Caudate nucleus (tissue), 63 donors: ENCODE measurements at places on chromosomes 1 and 21.

GRCh38 chr1:60664086-60664625 lies 418.2 kb upstream of the NFIA start:
- no peak for DNase-seq

DNA sequence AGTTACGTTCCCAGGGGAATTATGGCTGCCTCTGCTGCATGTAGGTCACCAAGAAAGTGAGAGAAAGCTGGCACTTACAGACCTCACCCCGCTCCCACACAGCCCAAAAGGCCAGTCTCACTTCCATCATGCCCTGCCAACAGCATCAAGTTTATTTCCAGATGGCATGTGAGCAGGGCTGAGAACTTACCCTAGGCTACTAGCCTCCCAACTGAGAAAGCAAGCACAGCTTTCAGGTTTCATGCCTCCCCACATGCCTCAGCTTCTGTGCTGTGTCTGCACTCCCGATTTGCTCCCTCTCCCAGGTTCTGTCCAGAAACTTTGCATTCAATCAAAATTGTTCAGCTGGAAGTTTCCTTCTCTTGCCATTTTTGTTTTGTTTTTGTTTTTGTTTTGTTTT lies 59.1 kb upstream of the CRB1 start:
- no peak for DNase-seq

- peak; percentile 51 for DNase-seq
Observed at GRCh38 chr1:211066781-211067384, 67.1 kb downstream of the KCNH1 start.

DNA sequence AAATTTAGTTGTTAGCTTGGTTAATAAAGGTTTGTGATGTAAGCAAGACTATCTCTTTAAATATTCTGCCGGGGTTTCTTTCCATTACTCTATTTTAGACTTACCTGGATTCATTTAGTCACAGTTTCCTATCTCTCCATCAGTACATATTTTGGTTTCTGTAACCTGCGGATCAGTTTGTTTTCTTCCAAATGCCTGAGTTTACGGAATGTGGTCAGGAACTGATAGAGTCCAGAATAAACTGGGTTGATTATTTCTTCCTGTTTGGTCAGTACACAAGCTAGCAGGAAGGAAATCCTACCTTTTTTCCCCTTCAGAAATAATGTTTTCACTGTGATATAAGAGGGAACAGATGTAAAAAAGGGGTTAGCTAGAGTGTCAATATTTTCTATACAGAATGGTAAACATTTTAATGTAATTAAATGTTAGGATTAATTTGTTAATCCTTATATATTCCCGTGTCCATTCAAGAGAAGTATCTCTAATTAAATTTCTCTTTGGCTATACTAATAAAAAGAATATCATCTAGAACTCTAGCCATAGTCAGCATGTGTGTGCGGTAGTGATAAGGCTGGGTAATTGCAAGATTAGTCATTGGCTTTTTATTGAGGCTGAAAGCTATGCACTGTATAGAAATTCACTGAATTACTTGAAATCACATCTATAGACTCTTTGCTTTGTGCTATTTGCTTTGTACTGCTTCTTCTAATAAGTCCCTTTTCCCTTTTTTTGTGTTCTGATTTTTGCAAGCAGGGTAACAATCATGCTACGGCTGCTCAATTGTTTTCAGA lies 144.7 kb upstream of the ADGRL4 start:
- no peak for DNase-seq

DNA sequence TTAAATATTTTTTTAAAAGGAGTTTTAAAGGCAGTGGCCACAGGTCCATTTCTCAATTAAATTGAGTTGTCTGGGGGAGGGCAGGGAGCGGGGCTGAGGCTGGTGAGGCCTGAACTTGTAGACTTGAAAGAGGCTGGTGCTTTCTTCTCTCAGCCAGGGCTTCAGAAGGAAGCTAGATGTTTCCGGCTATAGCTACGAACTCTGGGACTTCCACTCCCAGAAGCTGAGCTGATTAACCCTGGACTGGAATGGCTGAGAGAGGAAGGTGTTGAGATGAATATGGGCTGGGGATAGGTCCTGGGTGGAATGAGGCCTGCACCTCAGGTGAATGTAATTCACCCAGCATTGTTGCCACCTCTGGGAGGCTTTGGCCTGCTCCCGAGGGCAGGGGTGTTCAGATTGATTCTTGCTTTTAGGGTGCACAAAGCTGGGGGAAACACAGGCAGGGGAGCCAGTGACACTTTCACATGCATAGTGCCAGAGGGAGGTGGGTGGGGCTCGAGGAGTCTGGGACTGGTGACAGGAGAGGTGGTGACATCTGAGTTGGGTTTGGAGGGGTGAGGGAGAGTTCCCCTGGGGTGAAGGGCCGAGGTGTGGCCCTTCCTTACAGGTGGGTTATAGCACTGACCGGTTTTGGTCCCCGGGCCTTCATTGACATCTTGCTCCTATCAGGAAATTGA lies 18.2 kb downstream of the LDLRAP1 start:
- DNase-seq: no peak

GRCh38 chr1:47469390-47469759 lies 31.5 kb downstream of the FOXD2 start:
- DNase-seq: no peak

DNA sequence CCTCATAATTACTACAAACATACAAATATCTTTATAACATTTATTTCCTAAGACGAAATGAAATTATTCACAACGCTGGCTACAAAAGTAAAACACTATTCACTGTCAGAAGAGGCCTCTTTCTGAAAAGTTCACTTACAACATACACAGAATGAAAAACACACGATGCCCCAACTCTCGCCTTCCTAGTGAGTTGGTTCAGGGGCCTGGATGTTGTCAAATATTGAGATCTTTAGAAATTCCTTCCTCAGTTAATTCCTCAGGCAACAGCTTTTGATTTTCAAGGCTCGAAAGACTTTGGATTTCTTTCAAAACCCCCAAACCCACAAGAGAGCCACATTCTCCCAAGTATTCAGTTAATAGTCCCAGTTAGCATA lies 14.2 kb upstream of the KCNE1 start:
- DNase-seq: no peak

- no peak for DNase-seq
Observed at GRCh38 chr1:160206421-160207117, 1.4 kb downstream of the PEA15 start.

- DNase-seq: no peak
Observed at GRCh38 chr1:40199126-40199525, 37.9 kb downstream of the RLF start.

DNA sequence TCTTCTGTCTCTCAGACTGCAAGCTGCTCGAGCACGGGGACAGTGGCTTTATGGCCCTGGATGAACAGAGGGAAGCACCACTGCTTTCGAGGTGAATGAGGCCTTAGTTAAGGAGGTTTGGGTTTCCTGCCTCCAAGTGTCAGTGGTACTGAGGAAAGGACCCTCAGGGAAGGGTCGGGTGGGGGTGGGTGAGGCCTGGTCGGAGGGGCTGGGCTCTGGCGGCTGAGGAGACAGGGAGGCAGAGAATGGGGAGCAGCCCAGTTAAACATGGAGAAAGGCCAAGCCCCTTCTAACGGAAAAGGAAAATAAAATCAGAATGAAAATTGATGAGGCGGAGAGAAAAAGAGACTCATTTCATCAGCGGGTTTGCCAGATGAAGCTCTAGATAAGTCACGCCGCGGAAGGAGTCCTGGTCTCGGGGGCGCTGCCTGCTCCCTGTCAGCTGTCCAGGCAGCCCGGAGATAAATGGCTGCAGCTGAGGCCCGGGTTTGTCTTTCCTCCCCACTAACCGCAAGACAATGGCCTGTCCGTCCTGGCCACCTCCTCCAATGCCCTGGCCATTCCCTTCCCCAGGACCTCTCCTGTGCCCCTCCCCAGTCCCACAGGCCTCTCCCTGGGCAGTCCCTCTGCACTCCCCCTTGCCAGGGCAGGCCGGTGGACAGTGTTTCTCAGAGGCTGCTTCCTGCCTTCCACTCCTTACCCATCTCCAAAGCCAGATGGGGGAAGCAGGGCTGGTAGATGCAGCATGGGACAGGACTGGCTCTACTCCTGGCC lies 55.2 kb downstream of the LRRN2 start:
- DNase-seq: no peak

GRCh38 chr1:118902711-118903191 lies 85.4 kb downstream of the TBX15 start:
- no peak for DNase-seq

GRCh38 chr1:160578525-160579191 lies 638 bp downstream of the CD84 start:
- no peak for DNase-seq

GRCh38 chr1:78146205-78146771 lies 100.5 kb downstream of the GIPC2 start:
- no peak for DNase-seq

GRCh38 chr1:192263436-192263835 lies 53.4 kb upstream of the RGS21 start:
- DNase-seq: no peak

GRCh38 chr1:155983191-155984024 lies 5.1 kb upstream of the ARHGEF2 start:
- DNase-seq: no peak

GRCh38 chr1:169163059-169163458 lies 56.6 kb downstream of the ATP1B1 start:
- no peak for DNase-seq

GRCh38 chr1:41282679-41283317 lies 40.7 kb upstream of the SCMH1 start:
- no peak for DNase-seq

GRCh38 chr1:228958121-228958520 lies 222.8 kb downstream of the RHOU start:
- no peak for DNase-seq

GRCh38 chr1:209513226-209513625 lies 70.3 kb upstream of the CAMK1G start:
- no peak for DNase-seq

DNA sequence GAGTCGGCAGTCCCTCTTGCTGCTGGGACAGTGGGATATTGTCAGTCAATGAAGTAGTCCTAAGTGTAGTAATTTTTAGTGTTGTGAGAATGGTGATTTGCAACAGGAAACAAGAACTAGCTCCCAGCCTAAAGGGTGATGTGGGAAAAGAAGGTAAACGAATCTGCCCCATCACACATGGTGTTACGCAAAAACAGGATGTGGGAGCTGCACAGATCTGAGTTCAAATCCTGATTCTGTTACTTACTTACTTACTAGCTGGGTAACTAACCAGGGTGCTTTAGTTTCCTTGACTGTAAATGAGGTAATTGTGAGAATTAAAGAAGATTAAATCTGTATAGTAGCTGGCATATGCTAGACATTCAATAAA lies 22.3 kb downstream of the NAV1 start:
- DNase-seq: no peak

GRCh38 chr1:51664421-51665240 lies 47.7 kb downstream of the OSBPL9 start:
- DNase-seq: no peak

GRCh38 chr1:118485757-118486156 lies 300.7 kb upstream of the SPAG17 start:
- no peak for DNase-seq

GRCh38 chr1:118370861-118371260 lies 185.8 kb upstream of the SPAG17 start:
- DNase-seq: no peak

- DNase-seq: no peak
Observed at GRCh38 chr1:59880735-59881134, 45.8 kb downstream of the CYP2J2 start.

DNA sequence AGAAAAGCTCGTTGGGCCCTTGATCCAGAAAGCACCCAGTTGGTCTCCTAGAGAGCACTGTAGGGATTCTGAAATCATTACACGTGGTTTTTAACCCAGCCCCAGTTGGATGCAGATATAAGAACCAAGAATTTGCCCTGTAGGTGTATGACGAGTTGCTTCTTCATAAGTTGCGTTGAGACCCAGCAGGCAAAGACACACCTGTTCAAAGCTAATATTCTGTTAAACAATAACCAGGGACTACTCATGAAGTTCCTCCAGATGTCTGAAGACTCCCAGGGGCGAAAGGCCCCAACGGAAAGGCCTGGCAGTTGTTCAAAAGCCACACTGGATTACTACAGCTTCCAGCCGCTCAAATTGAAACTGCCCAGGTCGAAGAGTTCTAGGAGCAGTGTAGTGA lies 88.6 kb upstream of the HNRNPU start:
- no peak for DNase-seq

GRCh38 chr1:214902636-214903320 lies 179.8 kb upstream of the KCNK2 start:
- no peak for DNase-seq

- no peak for DNase-seq
Observed at GRCh38 chr1:30507016-30507312, 216.4 kb downstream of the MATN1 start.

GRCh38 chr1:78427506-78427905 lies 63.3 kb upstream of the PTGFR start:
- DNase-seq: no peak

DNA sequence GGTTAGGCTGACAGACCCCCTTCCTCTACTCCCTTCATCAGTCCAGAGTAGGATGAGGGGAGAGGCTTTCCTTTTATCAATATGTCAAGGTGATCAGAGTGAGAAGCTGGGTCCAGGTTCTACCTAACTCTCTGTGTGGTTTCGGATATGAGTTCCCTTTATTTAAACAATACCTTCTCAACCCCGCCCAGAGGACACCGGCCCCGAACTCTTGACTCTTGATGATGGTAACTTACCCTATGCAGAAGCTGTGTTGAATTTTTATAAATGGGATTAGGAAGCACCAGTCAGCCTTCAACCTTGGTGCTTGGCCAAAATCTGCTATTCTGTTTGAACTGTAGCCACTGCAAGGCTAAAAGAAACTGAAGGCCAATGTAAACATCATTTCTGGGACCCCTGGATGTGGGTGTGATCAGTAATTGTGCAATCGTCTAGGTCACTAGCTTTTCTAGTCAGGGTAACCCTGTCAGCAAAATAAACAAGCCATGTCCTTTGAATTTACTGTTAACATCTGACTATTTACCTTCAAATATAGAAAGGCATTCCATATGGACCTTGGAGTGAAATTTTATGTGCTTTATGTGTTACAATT lies 398.3 kb downstream of the SEC16B start:
- DNase-seq: no peak

- DNase-seq: no peak
Observed at GRCh38 chr1:228373681-228374571, 32.7 kb downstream of the TRIM11 start.

- no peak for DNase-seq
Observed at GRCh38 chr1:27307874-27308598, 13.9 kb upstream of the TMEM222 start.

GRCh38 chr1:246297279-246298265 lies 209.5 kb downstream of the SMYD3 start:
- DNase-seq: no peak

GRCh38 chr1:246176126-246177024 lies 330.7 kb downstream of the SMYD3 start:
- DNase-seq: no peak

GRCh38 chr1:156118177-156118868 lies 3.8 kb downstream of the LMNA start:
- DNase-seq: no peak

- no peak for DNase-seq
Observed at GRCh38 chr1:173453982-173454381, 23.2 kb upstream of the PRDX6 start.

GRCh38 chr1:205918955-205919746 lies 24.1 kb downstream of the SLC26A9 start:
- peak; percentile 83 for DNase-seq
